ENCODE measurements at places on chromosomes 13 and 19. TPM values are rescaled to one million over a fixed set of nuclear protein-coding genes. Genes with fewer than 3 reads are reported as not detected.

DNA sequence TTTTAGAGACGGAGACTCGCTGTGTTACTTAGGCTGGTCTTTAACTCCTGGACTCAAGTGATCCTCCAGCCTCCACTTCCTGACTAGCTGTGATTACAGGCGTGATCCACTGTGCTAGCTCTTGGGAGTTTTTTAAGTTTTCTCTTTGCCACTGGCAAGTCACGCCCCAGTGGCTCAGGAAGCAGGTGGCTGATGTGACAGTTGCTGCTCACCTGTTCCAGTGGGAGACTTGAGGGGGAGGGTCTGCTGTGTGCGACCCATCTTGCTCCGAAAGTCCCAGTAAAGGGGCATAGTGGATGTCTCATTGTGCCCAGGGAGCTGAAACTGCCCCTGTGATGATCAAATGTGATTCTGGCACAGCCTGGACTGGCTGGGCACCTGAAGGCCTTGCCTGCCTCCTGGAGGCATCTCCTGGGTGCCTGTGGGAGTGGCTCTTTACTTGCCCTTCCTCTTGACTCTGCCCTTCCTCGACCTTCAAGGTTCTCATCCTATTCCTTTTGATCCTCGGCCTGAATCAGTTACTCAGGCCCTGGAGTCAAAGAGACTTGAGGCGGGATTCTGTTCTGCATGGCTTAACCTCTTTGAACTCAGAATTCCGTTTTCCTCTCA lies 7.8 kb downstream of the SMARCA4 start:
- no peak for DNase-seq

GRCh38 chr13:69556540-69557196 lies 551.0 kb upstream of the ATXN8OS start:
- DNase-seq: peak; percentile 16

GRCh38 chr19:28009696-28010095 lies 1203.3 kb downstream of the UQCRFS1 start:
- DNase-seq: no peak

DNA sequence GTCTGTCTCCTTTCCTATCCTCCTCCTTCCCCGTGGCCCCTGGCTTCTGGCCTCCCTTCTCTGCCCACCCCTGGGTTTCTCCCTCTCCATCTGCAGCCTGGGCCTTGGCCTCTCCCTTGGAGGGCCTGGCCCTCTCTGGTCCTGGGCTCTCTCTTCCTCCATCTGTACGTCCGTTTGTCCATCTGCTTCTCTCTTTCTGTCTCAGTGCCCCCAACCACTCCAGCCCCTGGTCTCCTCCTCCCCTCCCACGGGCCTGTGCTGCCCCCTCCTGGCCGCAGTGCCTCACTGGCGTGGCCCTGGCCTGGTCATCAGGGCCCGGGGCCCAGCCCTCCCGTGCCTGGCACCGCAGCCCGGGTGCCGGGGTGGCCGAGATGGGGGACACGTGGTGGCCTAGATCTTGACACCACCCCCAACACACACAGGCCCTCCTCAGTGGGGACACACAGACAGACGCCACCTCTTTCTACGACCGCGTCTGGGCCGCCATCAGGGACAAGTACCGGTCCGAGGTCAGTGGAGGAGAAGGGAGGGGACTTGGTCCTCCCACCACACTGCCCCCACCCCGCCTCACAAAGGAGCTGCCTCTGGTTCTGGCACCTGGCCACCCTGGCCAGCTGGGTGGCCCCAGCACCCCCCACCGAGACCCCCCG lies 11.3 kb downstream of the PRKCSH start:
- DNase-seq: peak; percentile 71

DNA sequence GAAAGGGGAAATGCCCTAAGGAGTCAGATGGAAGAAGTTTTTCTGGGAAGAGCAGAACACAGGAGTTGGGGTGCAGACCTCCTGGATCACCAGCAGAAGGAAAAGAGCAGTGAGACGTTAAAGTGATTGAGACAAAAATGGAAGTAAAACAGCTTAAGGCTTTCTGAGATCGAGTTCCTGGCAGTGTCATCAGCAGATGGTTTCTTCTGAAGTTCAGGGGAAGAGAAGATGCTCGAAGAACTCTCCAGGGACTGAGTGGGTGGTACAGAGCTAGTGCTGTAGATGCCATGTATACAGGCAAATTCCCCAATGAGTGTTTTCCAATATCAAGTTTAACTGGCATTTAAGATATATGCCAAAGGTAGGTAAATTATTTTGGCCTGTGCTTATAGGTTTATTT lies 272.2 kb upstream of the KLF12 start:
- DNase-seq: no peak

The MCF2L gene
- 363 TPM for total RNA-seq

The CERS1 gene
- 0.87 TPM for total RNA-seq

The TEX101 gene
- not detected for total RNA-seq
